ENCODE measurements at places on chromosomes 2 and 18.

DNA sequence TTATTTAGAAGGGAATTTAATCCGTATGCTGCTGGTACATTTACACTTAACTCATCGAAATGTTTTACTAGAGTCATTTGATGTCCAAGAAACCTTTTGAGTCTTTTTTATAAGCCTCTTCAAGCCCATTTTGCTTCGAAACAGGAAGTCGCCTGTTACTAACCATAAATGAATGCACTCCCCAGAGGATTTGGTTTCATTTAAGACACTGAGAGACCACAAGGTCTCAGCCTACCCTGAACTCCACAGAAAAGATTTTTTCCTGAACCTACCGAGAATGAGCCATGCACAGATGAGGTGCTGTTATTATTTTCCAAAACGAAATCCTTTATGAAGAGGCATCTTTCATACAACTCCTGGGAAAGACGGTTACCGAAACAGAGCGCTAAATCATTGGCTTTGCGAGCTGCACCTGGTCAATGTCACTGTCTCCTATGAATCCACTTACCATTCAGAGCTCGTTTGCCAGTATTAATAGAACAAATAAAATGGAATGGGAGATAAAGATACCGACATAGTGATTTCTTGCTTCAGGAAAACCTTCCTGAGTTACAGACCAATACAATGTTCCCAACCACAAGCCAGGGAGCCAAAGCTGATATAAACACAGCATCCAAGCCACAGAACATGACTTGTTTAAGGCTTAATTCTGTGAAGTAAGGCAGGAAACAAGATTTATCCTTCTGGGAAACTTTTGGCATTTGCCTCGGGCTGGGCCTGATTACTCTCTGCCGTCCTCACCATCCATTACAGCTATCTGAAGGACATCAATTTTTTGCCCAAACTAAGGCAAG, 382.1 kb downstream of the OSR1 start:
- DNase-seq = peak; percentile 83

DNA sequence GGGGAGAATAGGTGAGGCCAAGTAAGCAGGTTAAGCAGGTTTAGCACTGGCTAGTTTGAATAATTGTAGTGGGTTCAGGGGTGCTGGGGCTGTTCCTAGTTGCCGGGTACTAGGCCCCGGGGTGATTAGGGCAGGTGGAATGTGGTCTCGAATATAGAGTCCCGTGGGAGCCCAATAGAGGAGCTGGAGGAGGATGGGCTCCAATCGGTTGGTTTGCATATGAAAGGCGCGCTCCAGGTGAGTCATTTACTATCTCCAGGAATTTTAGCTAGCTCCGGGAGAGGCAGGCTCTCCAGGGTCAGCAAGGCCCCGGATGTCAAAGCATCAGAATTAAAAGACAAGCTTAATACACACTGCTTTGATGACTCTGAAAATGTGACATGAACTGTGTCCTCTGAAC, 304.0 kb downstream of the ZNF521 start:
- DNase-seq = no peak

DNA sequence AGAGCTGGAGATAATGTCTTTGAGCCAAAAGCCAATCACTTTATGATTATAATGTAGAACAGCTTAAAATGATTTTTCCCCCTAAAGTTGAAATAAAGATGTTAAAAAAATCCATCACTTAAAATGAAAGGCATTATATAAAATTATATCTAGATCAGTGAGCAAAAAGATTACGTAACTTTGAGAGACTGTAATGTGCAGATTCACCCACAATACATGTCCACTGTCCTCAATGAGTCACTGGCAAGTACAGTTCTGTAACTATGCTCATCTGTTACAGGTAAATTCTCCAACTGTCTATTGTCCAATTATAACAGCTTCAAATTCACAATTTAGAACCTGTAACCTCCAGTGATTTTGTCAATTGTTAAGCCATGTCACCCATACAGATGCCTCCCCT, 19.0 kb downstream of the FAM161A start:
- no peak for DNase-seq

DNA sequence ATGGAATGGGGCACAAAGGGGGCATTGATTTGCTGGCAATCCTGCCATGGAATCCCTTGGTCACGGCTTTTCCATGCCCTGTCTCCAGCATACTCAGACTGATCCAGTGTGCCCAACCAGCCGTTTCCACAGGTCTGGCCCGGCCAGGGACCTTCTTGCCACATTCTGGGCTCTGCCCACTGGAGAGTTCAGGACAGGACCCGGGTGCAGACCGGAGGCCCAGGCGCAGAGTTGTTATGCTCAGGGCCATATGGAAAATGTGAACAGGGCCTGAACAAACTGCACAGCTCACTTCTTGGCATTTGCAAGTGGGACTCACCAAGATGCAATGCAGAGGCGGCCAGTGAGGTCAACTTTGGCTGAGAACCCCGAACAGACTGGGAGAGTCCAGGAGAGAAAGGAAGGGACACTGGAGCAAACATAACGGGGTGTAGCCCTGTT, 15.6 kb upstream of the ASAP2 start:
- DNase-seq = peak; percentile 95

- DNase-seq = no peak
Observed at GRCh38 chr18:60962625-60963024, 370.6 kb upstream of the CDH20 start.
